Activated CD4-positive, alpha-beta T cell treated with anti-CD3 and anti-CD28 coated beads for 48 hours (primary cell): ENCODE measurements at places on chromosomes 2 and 18.

- no peak for DNase-seq
These were observed 5.4 kb downstream of the ACOXL start for GRCh38 chr2:110737783-110738182.

GRCh38 chr18:65487569-65487968, 263.2 kb upstream of the CDH7 start:
- DNase-seq: no peak

GRCh38 chr2:216453955-216454614, 41.8 kb downstream of the SMARCAL1 start:
- DNase-seq: no peak

GRCh38 chr2:26989156-26989555, 18.7 kb downstream of the MAPRE3 start:
- no peak for DNase-seq

DNA sequence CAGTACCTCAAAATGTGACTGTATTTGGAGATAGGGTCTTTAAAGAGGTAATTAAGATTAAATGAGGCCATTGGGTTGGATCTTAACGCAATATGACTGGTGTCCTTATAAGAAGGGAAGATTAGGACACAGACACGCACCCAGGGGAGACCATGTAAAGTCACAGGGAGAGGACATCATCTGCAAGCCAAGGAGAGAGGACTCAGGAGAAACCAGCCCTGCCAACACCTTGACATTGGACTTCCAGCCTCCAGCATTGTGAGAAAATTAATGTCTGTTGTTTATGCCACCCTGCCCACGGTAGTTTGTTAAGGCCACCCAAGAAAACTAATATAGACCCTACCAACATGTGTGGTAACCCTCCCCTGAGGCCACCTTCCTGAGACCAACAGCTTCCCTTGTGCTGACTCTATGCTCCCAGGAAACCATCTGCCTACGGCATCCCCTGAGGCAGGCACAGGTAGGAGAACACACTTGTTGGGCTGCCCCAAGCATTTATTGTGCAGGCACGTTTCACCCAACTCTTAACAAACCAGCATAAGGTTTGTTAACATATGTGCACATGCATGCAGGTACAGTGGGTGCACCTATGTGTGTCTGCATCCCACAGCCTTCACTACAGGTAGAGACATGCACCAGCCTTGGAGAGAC, 161.5 kb upstream of the AGAP1 start:
- no peak for DNase-seq

DNA sequence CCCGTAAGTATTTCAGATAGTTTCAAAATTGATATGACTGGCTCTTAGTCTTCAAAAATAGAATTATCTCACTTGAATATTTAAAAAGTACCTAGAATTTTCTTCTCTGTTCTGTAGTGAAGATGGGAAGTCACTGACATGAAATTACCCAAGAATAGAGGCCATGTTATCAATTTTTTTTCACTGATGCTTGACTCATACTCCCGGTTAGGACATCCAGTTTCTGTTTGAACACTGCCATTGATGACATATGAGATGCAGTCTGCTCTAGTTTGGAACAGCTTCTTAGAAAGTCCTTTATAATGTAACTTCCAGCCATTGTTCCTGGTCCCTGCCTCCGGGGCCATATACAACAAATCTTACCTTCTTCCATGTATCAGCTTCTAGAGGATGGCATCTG, 26.0 kb downstream of the MAP3K20 start:
- no peak for DNase-seq

DNA sequence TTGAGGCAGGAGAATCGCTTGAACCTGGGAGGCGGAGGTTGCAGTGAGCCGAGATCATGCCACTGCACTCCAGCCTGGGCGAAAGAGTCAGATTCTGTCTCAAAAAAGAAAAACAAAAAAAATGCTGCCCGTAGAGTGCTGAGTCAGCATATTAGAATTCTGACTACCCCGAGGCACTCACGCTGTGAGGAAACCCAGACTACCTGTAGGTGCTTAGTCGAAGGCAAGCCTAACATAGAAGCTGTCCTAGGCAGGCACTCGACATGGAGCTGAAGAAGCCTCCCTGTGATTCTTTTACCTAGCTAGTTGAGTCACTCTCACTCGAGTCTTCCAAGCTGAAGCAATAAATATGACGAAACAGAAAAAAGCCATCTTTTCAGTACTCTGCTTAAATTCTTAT, 1323.2 kb upstream of the DDX18 start:
- no peak for DNase-seq

GRCh38 chr2:11344342-11344955, at the start of gene ROCK2:
Gene ROCK2 (minus strand): TSS chr2:11344636. CDS start chr2:11344136, 500 bp downstream.
- DNase-seq: peak; percentile 79

GRCh38 chr2:162242586-162243280, 512 bp downstream of the FAP start:
- no peak for DNase-seq

- no peak for DNase-seq
These were observed 106.5 kb downstream of the STK39 start for GRCh38 chr2:168140892-168141291.

DNA sequence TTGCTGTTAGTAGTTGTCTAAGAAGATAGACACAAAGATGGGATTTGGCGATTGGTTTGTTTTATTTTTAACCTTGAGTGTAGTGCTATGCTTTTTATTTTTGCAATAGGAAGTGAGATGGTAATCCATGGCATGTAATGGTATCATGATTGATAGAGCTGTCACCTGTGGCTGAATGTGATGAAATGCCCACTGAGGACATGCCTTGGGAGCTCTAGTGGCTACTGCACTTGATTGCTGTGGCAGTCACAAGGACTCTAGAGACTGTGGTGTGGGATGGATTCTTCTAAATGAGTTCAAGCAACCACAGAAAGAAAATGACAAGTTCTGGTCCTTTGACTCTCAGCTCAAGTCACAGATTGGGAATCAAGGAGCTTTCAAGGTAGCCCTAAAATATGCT, 139.4 kb downstream of the CYRIA start:
- no peak for DNase-seq

GRCh38 chr2:53475766-53476165, 291.8 kb upstream of the CHAC2 start:
- DNase-seq: no peak

- no peak for DNase-seq
These were observed 105.6 kb downstream of the MAPK4 start for GRCh38 chr18:50665519-50665918.
